ENCODE measurements at places on chromosomes 2 and 18.

- DNase-seq, result no peak
Measured at GRCh38 chr2:118654945-118655344, 192.5 kb downstream of the EN1 start.

DNA sequence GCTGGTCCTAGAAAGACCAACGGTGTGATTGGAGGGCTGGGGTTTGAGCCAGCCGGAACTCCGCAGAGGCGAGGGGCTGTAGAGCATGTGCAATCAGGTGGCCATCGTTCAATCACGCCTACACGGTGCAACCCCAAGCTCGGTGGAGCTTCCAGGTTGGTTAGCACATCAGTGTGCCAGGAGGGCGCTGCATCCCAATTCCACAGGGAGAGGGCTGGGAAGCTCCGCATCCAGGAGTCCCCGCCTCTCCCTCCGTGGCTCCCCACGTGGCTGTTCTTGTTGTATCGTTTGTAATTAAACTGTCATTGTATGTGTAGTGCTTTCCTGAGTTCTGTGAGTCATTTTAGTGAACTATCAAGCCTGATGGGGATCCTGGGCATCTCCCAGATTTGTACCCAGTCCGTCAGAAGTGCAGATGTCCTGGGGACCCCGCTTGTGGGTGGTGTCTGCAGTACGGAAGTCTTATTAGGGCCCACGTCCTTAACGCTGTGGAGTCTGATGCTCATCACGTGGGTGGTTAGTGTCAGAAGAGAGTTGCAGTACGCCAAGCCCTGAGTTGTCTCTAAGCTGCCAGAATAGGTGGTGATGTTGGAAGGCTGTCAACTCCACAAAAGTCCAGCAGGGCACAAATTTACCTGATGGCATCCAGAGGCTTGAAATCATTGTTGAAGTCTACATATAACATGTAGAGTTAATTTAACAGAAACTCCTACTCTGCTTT, 20.6 kb upstream of the AMMECR1L start:
- DNase-seq, result no peak

- DNase-seq, result no peak
Measured at GRCh38 chr2:7841751-7842150, 840.1 kb upstream of the ID2 start.

DNA sequence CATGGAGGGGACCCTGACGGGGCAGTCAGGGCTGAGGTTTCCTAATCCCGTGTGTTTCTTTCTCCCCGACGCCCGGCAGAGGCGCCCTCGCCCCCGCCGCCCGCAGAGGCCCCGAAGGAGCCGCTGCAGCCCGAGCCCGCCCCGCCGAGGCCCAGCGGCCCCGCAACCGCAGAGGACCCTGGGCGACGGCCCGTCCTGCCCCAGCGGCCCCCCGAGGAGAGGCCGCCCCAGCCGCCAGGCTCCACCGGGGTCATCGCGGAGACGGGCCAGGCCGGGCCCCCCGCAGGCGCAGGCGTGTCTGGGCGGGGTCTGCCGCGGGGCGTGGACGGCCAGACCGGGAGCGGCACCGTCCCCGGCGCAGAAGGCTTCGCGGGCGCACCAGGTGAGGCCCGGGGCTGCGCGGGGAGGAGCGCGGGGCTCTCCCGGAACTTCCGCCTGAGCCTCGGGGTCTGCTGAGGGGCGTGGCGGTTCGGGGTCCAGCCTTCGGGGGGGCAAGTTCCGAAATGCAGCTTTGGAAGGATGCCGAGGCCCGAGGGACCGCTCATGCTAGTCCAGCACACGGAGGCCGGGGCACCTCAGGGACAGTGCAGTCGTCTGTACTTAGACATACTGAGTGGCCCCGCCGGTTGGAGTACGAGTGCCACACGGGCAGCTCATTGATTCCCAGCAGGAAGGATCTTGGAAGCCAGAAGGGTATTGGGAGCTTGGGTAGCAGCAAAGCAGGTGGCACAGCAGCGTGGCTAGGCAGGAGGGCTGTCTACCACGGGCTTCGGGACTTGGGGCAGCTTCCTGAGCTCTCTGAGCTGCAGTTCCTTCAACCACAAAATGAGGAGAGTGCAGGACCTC, 60.1 kb downstream of the EMILIN2 start:
- DNase-seq, result no peak

GRCh38 chr18:45602926-45603325, 12.3 kb upstream of the SLC14A2 start:
- no peak for DNase-seq

GRCh38 chr2:54741250-54741649, 17.8 kb downstream of the EML6 start:
- DNase-seq, result no peak

DNA sequence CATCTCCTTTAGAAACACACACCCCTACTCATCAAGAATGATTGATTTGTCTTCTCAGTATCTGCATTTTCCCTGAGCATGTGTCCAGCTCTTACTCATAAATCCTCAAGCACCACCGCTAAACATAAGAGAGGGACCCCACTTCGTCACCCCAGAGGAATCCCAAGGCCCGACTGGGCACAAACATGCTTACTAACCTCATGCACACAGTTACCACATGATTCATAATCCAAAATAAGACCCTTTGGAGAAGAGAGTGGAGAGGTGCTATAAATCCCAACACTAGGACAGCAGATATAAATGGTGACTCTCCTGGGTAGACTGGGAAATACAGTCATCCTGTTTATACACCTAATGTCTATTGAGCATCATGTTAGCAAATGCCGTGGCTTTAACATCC, 843.2 kb upstream of the ID2 start:
- no peak for DNase-seq

DNA sequence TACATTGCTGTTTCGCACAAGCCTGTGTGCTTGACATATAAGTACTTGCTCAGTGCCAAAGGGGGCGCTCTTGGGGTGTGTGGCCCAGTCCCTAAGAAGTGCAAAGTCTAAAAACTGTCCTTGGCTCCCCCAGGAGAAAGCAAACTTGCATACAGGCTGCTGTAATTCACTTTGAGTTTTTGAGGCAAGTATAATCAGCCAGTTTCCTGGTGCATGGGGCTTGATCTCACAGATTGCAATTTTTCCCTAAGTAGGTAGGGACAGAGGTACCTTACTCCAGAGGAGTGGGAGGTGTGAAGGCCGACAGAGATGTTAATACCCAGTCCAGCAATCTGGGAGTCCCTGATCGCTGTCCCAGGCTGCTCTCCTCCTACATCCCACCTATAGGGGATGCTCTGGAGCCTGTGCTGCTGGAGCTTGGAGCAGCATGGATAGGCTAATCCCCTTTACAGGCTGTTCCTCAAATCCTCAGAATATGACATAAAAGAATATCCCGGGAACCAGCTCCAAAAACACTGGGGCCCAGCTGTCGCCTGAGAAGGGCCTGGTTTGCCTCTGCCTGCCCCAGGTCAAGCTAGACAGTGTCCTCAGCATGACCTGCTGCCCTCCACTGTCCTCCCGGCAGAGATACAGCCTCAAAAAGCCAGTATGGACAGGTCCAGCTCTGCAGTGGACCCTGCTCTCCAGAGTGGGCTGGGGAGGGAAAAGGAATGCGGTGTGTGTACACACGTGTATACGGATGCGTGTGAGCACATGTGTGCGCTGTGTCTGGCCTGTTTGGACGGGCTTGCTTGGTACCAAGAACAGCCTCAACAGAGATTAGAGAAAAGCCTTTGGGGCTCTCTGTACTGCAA, 136.5 kb upstream of the HAAO start:
- no peak for DNase-seq

All from HTR-8/SVneo (cell line).